A673 (cell line): ENCODE measurements at places on chromosomes 7 and 10.
A peak's percentile ranks its signal among the peaks of the same experiment; 100 is the strongest.

- H3K27ac ChIP-seq, result no peak overlapping the region
- peak overlapping the region; percentile 56 for H3K4me3 ChIP-seq
- no peaks in the 10 kb centered on the region for H3K36me3 ChIP-seq
- DNase-seq, result peak; percentile 39
These were observed 1.6 kb downstream of the PDGFA start for GRCh38 chr7:517774-518629.

DNA sequence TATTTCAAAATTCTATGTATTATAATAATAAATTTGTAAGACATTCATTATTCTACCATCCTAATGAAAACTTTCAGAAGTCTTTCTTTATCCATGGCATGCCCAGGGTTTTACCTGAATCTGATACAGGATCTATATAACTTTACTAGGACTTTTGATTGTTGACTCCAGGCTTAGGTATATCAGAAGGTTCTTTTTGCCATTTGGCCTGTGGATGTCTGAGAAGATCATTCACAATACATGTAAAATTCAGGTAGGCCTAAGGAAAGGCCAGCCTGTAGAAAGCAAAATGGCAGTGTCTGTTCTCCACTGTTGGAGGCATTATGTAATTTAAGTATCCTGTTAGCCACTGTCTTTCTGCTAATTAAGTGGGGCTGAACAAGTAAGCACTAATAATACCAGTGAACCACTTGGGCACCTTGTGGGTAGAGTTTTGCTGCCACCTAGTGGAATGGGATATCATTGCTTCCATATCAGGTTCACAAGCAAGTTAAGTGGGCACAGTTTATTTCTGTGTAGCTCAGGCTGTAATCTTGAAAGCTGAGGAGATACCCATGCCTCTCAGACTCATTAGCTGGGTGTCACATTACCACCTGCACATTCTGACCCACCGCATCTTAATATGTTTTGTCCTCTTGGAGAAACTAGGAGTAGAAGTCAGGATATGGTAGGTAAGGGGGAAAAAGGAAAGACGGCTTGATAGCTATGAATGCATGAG is 105.5 kb downstream of the SEPTIN7 start:
- no peak overlapping the region for H3K4me3 ChIP-seq
- H3K27ac ChIP-seq, result no peak overlapping the region
- peaks cover 27% of the 10 kb centered on the region for H3K36me3 ChIP-seq
- peaks cover 32% of the 10 kb centered on the region for H3K4me1 ChIP-seq
- no peaks in the 10 kb centered on the region for H3K27me3 ChIP-seq

GRCh38 chr7:41695661-41696322 is 7.1 kb downstream of the INHBA start:
- H3K4me1 ChIP-seq, result peaks cover 18% of the 10 kb centered on the region
- no peaks in the 10 kb centered on the region for H3K36me3 ChIP-seq
- peaks cover 3% of the 10 kb centered on the region for H3K27me3 ChIP-seq
- no peak for DNase-seq

GRCh38 chr7:51220226-51220625 is 96.4 kb downstream of the COBL start:
- H3K4me3 ChIP-seq, result no peak overlapping the region
- H3K4me1 ChIP-seq, result no peaks in the 10 kb centered on the region
- H3K27me3 ChIP-seq, result no peaks in the 10 kb centered on the region
- H3K36me3 ChIP-seq, result no peaks in the 10 kb centered on the region

- H3K36me3 ChIP-seq, result peaks cover 3% of the 10 kb centered on the region
- H3K27me3 ChIP-seq, result no peaks in the 10 kb centered on the region
- H3K4me1 ChIP-seq, result no peaks in the 10 kb centered on the region
- no peak for DNase-seq
These were observed 28.4 kb downstream of the ZNF33A start for GRCh38 chr10:38038932-38039245.
